ENCODE measurements at places on chromosomes 7 and 10.

DNA sequence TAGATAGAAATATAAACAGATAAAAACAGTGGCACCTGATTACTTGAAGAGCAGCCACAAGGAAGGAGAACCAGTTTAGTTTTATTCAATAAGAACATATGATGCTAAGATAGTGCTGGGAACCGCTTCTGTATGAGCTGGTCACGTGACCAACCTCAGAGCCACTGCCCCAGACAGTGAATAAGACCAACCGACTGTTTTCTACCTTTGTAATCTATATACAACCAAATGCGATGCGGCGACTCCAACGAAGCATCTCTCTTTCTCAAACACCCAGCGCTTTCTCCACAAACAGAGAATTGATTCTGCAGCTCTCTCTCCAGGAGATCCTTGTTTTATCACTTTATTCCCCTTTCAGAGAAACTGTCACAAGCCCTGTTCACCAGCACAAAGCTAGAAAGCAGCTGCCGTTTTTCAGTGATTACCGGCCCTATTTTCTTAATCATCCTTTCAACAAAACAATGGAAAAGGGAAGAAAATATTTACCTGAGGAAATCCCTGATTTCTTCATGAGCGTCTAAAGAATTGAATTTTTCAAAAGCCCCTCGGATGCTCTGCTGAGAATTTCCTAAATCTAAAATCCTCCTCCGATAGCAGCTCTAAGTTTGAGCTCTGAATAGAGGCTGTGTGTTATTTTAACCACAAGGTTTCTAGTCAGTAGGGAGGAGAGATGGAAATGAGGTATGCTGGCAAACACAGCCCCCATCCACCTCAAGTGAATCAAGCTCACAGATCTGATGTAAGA, 55.7 kb upstream of the JCAD start:
- no peak for DNase-seq

DNA sequence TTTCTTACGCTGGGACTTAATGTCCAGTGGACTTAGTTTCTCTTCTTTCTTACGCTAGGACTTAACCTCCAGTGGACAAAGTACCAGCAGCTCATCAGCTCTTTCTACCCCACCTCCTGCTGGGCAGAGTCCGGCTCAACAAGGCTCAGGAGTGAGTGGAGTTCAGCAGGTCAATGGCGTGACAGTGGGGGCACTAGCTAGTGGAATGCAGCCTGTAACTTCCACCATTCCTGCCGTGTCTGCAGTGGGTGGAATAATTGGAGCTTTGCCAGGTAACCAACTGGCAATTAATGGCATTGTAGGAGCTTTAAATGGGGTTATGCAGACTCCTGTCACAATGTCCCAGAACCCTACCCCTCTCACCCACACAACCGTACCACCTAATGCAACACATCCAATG, 199.7 kb downstream of the MLLT10 start:
- no peak for DNase-seq

GRCh38 chr7:128351296-128352152, 7.8 kb upstream of the RBM28 start:
- no peak for DNase-seq

- DNase-seq = no peak
These were observed 59.8 kb downstream of the ITIH5 start for GRCh38 chr10:7606951-7607404.

DNA sequence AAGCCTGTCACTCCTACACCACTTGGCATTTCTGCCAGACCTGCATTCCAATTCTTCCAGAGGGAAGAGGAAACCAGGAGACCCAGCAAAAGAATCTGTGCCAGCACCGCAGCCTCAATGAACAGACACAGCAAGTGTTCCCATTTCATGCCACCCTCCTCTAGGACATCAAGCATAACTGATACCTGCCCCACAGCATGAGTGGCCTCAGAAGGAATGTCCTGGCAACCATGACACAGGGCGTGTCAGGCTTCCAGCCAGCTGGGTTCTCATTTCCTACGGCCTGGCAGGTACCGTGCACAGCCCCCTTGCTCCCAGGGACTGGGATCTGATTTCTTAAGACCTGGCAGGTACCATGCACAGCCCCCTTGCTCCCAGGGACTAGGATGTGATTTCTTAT, 7.8 kb downstream of the MAD1L1 start:
- DNase-seq = no peak

DNA sequence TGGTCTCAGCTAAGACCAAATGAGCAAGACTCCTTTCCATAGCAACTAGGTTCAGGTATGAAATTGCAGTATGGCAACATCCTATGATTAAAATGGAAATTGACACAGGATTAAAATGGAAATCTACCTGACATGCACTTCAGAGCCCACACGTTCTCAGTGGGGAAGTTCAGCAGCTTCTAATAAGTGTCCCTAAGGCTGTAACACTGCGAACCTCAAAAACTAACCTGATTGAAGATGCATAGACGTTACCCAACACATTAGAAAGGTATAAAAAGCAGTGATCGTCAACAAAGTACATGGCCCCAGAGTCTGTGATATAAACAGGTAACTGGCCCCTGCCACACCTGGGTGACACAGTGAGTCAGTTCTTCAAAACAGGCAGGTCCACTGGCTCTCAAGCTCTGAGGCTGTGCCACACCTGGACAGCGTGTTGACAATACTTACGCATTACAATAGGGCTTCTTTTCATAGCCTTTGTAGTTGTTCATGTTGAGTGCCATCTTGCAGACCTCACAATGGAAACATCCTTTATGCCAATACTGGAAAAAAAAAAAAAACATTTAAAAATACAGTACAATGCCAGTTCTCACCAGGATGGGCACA, 274.9 kb upstream of the NEBL start:
- DNase-seq = no peak
